Kidney (tissue), 22 donors: ENCODE measurements at places on chromosomes 5 and 9.
A peak's percentile ranks its signal among the peaks of the same experiment; 100 is the strongest.

DNA sequence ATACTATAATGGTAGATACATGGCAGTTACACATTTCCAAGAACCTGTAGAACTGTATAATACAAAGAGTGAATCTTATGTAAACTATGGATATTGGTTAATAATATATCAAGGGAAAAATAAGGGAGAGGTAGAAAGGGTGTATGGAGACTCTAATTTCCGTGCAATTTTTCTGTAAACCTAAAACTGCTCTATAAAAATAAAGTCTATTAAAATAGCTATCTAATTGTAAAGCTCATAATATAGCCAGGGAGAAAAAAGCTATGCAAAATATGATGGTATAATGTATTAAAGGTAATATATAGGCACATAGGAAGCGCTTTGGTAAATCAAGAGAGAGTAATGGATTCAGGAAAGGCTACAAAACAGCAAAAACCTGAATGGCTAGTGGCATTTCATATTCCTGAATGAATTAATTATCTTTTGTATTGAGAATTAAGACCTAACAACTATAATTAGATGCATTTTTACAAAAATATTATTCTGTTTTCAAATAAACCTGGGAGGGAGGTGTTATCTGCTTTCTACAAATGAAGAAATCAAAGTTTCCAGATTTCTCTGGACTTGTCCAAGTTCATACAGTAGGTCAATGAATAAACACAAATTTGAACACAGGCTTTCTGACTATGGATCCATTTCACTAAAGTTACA lies 22.8 kb downstream of the ANXA1 start:
- DNase-seq, result no peak
- H3K27me3 ChIP-seq, result no peaks in the 10 kb centered on the region
- H3K4me3 ChIP-seq, result no peak overlapping the region
- no peaks in the 10 kb centered on the region for H3K36me3 ChIP-seq
- no peaks in the 10 kb centered on the region for H3K4me1 ChIP-seq

- DNase-seq, result no peak
- no peaks in the 10 kb centered on the region for H3K4me1 ChIP-seq
- no peak overlapping the region for H3K27ac ChIP-seq
- H3K27me3 ChIP-seq, result peaks cover 4% of the 10 kb centered on the region
- no peaks in the 10 kb centered on the region for H3K36me3 ChIP-seq
- H3K4me3 ChIP-seq, result no peak overlapping the region
Observed at GRCh38 chr5:133392448-133392847, 219.9 kb downstream of the FSTL4 start.

GRCh38 chr9:34994260-34994899 lies 4.8 kb downstream of the DNAJB5 start:
- H3K36me3 ChIP-seq, result peaks cover 3% of the 10 kb centered on the region
- H3K4me1 ChIP-seq, result no peaks in the 10 kb centered on the region
- no peaks in the 10 kb centered on the region for H3K27me3 ChIP-seq
- no peak overlapping the region for H3K4me3 ChIP-seq
- DNase-seq, result peak; percentile 52

DNA sequence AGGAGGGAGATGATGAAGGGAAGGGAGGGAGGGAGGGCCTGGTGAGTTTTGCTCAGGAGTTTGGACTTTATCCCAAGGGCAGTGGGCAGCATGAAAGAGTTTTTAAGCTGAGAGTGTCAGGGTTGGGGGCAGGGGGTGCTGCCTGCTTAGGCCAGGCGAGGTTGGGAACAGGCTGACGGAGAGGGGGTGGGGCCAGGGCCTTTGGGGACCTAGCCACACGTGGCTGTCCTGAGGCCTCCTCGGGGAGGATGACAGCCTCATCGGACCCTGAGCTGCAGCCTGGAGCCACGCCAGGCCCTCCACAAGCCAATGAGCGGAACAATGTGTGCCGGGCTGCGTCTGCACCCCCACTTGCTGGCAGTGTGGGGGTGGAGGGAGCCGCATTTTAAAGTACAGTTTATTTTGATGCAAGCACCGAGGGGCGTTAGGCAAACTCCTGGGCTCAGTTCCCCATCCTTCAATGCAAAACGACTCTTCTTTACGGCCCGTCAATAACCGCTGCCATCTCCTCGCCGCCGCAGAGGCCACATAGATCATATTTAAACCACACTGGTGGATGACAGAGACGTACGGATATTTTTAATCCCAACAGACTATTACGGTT lies 5.3 kb upstream of the RXRA start:
- no peak overlapping the region for H3K4me3 ChIP-seq
- H3K4me1 ChIP-seq, result peaks cover 26% of the 10 kb centered on the region
- H3K36me3 ChIP-seq, result no peaks in the 10 kb centered on the region
- no peak overlapping the region for H3K27ac ChIP-seq

DNA sequence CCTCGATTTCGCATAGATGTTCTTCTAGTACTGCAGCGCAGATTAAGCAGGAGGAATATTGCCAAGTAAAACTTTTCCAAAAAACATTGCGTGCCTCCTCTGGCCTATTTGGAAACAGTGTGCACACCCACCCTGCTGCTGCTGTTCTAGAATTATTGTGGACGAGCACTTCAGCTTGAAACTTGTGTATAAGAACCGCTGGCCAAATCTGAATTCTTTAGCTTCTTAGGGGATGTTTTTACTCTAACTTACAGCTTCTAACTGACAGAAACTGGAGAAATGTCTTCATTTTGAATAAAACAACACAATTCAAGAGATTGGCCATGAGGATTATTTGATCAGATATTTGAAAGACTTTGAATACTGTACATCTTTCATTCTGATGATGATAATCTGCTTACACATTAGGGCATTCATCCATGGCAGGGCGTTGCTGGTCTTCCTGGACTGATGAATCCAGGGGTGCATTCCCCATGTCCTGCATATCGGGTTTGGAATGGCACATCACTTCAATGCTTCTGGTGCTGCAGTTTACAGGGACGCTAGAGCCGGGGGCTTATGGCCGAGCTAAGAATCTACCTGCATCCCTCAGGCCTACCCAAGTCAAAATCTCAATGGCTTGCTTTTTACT lies 6.5 kb downstream of the ADAMTS16 start:
- no peak overlapping the region for H3K4me3 ChIP-seq
- no peak overlapping the region for H3K27ac ChIP-seq
- no peak for DNase-seq
- no peaks in the 10 kb centered on the region for H3K4me1 ChIP-seq
